Renal pelvis (tissue), 12 donors: ENCODE measurements at places on chromosomes 4 and X. TPM values are rescaled to one million over a fixed set of nuclear protein-coding genes. Genes with fewer than 3 reads are reported as not detected.

Gene CCNA2
- 35.9 TPM for polyA plus RNA-seq

Gene SAT1
- polyA plus RNA-seq: 205 TPM

Gene TIMM8A
- polyA plus RNA-seq: 22.0 TPM

Gene GIMD1
- not detected for polyA plus RNA-seq

Gene IGSF1
- 24.2 TPM for polyA plus RNA-seq

DNA sequence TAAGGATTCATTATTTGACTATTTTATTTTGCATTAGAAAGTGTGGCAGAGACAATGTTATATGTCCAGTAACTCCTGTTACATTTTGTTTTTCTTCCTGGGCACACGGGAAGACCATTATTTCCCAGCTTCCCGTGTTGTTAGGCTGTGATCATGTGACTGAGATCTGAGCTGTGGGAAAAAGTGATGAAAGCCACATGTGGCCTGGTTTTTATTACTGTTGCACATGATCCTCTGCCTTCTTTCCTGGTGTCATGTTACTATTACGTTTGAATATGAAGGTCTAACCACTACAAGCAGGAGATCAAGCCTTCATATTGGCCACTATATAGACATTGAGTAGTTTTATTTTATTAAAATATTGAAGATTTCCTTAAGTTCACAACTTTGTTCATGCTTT lies 28.2 kb upstream of the MID1 start:
- DNase-seq: no peak

- DNase-seq: no peak
These were observed 123.7 kb downstream of the STOX2 start for GRCh38 chr4:184028561-184029374.

- no peak for DNase-seq
These were observed 200.1 kb upstream of the PPARGC1A start for GRCh38 chr4:24089851-24090534.
